Esophagus squamous epithelium (tissue), 5 donors: ENCODE measurements at places on chromosomes 7 and 10.

- no peak for DNase-seq
These were observed 293.5 kb upstream of the AKR1E2 start for GRCh38 chr10:4532467-4532866.

GRCh38 chr7:49781996-49782395 is 8.6 kb downstream of the VWC2 start:
- DNase-seq: no peak

DNA sequence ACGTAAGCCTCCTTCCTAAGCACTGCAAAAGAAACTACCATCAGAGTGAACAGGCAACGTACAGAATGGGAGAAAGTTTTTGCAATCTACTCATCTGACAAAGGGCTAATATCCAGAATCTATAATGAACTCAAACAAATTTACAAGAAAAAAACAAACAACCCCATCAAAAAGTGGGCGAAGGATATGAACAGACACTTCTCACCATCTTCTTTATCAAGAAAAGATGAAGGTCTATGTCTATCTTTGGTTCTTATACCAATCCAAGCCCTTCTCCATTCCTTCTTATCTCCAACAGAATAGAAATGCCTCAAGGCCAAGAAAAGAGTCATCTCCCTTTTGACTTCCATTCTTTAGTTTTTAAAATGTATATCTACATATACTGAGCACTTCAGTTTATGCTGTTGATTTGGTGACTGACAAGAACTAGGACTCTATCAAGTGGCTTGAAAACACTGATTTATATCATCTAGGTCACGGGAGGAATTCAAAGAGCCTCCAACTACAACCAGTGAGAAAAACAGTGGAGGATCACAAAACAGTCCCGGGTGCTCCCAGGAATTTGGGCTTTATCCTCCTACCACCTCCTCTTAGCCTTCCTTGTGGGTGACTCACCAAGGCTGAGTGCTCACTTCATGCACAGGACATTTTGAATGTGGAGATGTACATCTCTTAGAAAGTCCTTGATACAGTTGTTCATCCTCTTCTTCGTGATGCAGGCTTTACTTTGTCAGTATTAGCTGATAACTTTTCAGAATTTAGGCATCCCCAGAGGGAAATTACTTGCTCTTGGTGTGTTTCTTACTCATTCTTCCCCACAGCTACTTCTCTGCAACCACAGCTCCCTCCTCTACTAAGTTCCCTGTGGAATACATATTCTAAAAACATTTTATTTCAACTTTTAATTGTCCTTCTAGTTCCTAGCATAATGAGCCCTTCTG is 15.4 kb downstream of the TAS2R41 start:
- DNase-seq: no peak

DNA sequence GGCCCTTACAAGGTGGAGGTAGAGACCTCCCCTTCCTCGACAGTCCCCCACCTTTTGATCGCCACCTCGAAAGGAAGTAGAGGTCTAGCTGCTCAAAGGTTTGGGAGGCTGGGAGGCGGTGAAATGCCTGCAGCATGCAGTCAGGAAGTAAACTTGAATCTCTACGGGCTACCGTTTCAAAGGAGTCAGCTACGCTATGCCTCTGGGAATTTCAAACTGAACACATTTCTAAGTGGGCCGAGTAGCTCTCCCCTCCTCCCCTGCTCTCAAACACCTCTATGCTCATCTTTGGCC is 68.0 kb downstream of the CXCL12 start:
- no peak for DNase-seq

DNA sequence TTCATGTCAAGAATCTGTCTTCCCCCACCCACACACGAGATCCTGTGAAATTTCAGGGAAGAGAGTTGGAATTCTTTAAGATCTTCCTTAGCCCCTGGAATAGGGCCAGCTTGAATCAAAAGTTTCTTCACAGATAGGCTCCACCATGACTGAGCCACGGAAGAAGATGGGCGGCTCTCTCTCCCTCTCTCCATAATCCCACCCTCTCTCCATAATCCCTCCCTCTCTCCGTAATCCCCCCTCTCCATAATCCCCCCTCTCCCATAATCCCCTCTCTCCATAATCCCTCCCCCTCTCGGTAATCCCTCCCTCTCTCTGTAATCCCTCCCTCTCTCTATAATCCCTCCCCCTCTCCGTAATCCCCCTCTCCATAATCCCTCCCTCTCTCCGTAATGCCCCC is 20.4 kb downstream of the SHH start:
- DNase-seq: no peak

GRCh38 chr10:113872139-113873030 is 17.9 kb downstream of the NHLRC2 start:
- DNase-seq: no peak

- no peak for DNase-seq
These were observed 168.7 kb downstream of the CUX1 start for GRCh38 chr7:101985903-101986734.

DNA sequence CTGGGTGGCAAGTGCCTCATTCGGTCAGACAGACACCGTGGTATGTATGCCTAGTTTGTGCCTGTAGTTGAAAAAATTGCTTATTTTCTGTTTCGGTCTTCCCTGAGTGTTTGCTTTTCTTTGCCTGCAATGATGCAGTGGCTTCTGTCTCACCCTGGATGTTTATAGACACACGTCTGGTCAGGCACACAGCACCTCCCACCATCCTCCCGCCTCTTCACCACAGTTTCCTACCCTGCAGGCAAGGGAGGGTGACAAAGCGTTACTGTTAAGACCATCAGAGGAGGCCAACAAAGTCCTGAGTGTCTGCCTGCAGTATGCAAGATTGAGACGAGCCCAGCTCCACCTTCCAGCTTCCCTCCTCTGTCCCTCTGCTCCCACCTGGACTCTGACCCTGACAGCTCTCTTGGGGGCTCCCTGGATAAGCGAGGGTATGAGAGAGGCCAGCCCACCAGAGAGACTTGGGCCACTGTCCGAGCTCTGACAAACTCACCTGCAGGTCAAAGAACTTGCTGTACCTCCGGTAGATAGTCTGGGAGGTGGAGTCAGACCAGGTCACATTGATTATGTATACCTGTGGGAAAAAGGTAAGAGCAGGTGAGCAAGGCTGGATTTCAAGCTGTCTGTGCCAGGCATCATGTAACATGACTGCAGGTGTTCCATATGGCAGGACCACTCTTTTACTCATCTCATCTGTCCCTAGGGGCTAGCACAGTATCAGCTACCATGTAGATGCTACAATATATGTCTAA is 54.4 kb downstream of the SH3PXD2A start:
- no peak for DNase-seq

DNA sequence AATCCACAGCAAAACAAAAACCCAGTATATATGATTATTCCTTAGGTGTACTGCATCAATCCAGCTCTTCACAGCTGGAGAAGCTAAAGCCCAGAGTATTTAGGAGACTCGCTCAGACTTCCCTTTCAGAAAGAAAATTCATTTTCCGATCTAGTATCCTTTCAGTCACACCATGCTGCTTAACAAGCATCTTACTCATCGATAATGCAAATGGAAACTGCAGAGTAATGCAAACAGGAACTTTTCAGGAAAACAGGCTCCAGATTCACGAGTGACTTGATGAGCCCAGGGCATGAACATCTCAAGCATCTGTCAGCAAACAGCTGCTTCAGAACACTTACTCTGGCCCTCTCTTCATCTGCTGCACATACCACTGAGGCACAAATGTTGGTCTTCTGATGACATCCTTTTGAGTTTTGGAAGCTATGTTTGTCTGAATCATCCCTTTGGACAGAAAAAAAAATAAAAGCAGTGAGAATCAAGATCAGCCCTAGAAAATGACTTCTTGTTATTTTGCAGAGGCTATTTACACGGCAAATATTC is 24.9 kb upstream of the ZC3HAV1L start:
- DNase-seq: no peak

DNA sequence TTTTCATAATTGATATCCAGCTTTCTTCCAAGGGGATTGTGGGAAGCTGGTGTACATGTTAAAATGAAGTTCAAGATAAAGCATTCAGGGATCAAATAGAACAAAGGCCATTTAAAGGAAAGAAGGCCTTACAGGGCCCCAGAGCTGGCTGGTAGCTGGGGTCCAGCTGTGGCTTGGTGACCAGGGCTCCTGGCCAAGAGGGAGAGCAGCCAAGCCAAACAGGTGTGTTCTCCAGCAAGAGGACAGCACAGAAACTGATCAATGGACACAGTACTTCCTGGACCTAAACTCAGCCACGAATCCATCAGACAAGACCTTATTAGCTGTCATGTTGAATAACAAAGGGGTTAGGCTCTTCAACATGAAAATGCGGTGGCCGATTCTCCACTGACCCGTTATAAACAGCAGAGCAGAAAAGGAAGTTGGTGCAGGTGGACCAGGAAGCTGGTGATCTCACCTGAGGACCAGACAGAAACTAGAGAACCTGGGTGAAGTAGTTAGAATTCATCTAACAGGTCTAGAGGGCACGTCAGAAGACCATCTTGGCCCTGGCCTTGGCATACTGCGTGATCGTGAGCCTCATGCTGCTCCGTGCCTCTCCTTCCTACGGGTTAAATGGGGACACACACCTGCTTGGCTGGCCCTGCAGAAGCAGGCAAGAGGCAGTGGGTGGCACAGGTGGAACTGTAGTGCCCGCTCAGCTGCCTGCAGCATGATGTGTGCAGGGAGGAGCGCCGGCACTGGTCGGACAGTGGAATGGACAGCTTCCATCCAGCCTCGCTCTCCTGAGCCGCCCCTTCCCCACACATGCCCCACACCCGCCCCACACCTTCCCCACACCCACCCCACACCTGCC is 53.8 kb downstream of the PARP12 start:
- no peak for DNase-seq

DNA sequence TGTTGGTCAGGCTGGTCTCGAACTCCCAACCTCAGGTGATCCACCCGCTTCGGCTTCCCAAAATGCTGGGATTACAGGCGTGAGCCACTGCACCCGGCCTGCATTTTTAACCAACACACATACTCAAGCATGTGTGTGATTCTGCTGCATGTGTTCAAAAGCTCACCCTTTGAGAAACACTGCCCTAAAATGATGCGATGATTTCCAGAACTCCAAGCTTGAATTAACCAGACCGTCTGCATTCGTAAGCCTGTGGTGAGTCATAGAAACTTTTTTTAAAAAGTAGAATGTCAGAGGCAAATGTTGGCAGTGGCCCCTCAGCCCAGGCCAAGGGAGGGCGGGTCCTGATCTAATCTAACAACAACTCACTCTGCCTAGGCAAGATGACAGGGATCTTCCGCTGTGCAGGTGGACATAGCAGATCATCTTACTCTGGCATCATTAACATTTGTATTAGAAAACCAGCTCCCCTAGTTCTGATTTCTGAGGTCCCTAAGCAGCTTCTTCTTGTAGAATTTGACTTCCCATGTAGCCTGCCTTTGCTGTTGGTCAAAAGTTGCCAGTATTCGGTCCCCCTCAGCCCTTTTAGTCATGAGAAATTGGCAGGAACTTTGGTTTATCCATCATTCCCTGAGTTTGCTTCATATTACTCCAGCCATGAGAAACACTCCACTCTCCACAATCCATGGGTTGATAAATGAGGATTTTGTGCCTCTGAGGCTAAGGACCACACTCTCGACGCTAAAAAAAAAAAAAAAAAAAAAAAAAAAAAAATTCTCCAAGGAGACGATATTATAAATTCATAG is 190.4 kb downstream of the SKIDA1 start:
- DNase-seq: no peak

GRCh38 chr10:13627459-13628310 is 40.9 kb downstream of the PRPF18 start:
- DNase-seq: no peak

DNA sequence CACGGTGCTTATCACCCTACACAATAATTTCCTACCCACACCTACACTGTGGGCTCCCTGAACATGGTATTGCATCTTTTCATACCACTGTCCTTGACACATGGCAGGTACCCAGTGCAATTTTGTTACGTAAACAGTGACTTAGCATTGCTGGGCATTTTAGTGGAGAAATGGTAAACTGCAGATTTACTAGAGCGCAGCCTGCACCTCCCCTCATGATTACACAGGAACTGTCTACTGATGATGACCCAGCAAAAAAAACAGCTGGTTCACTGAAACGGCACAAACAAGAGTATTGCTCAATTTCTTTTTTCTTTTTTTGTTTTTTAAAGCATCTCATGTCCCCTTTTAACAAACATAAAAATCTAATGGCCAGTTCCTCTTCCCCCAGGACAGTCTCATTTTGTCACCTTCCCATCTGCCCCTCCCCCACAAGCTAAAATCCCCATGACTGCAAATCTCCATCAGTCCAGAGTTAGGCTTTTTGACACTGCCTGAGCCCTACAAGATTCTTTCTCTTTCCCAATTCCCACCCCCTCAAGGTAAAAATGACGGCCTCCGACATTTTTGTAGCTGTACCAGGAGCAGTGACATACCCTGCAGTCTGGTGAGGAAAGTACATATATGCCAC is 2.8 kb downstream of the ZNF746 start:
- no peak for DNase-seq

GRCh38 chr10:98077223-98077622 is 46.8 kb upstream of the CRTAC1 start:
- DNase-seq: no peak

GRCh38 chr7:46881507-46882127 is 700.3 kb downstream of the TNS3 start:
- DNase-seq: no peak

DNA sequence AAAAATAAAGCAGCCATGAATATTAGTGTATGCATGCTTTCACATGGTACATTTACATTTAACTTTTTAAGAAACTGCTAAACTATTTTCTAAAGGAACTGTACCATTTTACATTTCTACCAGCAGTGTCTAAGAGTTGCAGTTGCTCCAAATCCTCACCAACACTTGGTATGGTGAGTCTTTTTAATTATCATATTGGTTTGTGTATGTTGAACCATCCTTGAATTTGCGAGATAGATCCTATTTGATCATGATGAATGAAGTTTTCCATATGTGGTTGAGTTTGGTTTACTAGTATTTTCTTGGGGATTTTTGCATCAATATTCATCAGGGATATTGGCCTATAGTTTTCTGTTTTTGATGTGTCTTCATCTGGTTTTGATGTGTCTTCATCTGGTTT is 1057.2 kb downstream of the LRMDA start:
- DNase-seq: no peak

DNA sequence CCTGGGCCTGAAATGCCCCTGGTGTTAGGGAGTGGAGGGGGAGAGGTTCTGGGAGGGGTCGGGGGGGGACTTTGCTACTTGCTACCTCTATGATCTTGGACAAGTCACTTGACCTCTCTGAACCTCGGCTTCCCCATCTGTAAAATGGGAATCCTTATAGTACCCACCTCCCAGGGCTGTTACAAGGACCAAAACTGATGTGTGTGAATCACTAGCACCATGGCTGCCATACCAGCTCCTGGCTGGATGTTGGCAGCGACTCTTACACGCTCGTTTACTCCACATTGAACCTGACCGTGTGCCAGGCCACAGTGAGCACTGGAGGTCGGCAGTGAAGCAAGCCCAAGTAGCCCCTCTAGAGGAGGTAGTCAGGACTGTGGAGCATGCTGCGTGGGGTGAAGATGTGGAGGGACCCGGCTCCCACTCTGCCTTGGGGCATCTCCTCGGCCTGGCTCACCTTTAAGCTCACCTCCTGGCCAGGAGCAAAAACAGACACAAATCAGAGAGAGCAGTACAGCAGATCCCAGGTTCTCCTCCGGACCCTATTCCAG is 28.9 kb downstream of the PPIF start:
- no peak for DNase-seq
